ENCODE measurements at places on chromosomes 6 and 20.

DNA sequence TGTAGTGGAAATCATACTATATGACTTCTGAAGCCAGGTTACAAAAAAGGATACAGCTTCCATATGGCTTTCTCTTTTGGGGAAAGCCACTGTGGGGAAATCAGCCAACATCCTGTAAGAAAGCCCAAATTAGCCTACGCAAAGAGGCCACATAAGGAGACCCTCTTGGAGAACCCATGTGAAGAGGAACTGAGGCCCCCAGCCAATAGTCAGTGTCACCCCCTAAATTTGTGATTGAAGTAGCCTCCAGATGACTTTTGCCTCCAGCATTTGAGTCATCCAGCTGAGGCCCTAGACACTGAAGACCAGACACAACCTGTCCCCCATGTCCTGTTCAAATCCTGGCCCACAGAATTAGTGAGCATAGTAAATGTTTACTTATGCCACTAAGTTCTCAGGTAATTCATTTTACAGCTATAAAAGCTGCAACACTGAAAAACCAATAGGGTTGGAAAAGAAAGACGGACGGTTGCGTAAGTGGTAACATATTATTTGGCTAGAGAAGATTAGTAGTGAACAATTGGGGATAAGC is 60.4 kb downstream of the HMGCLL1 start:
- no peak for DNase-seq

DNA sequence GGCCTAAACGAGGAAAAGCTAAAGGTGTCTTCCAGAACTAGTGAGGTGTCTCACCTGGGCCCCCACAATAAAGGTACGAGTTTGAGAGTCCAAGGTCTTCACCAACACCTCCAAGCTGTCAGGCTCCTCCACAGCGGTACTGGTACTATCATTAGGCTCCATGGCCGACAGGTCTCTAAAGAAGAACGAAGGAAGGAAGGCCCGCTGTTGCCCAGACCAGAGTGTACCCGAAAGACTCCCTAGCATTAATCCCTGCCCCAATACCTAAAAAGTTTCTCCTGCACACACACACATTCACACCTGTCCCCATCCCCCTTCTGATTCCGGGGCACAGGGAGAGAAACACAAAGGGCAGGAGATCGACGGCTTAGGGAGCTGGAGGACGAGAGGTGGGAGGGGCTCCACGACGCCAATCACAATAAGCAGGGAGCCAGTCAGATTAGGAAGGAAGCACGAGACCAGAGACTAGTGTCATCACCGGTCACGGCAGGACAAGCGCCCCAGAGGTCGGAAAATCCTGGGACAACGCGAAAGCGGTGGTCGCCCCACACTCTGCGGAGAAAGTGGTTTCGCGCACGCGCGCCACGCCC is 764 bp downstream of the BAG6 start:
- DNase-seq, result no peak

- no peak for DNase-seq
Measured at GRCh38 chr6:160065200-160065599, 56.4 kb upstream of the SLC22A1 start.

DNA sequence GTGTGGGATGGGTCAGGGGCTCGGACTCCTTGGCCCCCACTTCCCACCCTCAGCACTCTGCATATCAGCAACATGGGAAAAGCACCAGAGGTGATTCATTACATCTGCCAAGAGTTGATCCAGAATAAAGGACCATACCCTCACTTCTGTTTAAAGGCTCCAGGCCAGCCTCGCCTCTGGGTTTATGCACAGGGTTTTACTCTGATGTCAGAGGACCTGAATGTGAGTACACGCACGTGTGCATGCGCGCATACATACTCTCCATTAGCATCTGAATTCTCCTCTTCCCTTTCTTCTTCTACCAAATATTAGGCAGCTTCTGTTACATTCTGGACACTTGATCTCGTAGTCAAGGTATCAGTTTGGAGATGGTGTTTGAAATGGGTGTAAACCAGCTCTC is 114.7 kb upstream of the SPTLC3 start:
- no peak for DNase-seq

DNA sequence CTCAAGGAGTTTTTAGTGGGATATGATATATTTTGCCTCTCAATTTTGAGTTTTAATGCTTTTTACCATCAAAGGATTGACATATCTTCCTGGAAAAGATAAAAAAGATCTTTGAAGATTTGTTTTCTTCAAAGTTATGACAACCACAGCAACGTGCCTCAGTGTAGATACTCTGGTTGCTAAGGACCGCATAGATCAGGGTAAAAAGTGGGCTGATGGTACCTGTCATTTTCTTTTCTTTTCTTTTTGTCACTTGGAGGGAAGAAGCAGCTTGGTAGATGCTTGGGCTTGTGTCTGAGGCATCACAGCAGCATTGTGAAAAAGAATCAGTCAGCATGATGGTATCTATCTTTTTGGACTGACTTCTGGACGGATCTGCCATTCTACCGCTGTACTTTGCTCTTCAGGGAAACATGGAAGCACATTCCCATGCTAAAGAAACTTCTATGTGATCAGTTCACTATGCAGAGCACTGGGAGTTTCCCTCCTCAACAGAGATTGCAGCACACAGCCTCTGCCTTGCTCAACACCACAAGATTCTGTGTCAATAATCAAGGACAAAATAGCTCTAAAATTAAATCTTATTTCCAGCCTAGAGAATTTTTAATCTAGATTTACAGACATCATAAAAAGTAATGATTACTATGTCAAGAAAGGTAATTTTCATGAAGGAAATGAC is 54.8 kb upstream of the SGK1 start:
- no peak for DNase-seq

DNA sequence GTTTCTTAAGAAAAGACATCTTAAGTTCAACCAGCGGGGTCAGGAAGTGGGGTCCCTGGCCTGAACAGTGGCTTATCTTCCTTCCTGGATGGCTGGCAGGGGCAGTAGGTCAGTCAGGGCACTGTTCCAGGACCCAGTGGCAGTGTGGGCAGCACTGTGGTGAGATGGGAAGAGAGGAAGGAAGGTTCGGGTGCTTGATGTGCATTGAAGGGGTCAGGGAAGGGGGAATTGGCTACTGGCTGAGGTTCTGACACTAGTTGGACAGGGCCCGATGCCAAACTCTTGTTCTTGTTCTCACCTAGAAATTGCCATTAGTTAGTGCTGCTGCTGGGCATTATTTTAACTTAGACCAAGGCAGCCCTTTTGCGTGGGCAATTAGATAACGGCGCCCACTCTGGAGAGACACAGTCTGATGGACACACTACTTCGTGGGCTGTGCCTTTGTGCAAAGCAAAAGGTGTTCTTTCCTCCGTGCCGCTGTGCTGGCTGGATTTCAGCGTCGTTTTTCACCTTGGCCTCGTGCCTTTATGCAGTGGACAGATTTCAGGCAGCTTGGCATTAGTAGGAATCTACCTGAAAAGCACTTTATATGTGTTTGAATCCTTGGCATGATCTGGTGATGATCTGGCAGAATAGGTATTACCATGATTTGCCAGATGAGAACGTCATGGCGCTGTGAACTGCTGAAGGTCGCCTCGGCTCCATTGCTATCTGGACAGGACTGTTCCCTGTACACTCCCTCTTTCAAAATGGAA is 30.3 kb downstream of the UTRN start:
- DNase-seq, result no peak

- DNase-seq, result no peak
Measured at GRCh38 chr6:161116554-161116953, 125.0 kb downstream of the MAP3K4 start.

- no peak for DNase-seq
Measured at GRCh38 chr6:22913612-22914011, 344.2 kb downstream of the HDGFL1 start.

GRCh38 chr6:31383149-31383548 is 20.2 kb upstream of the MICA start:
- no peak for DNase-seq

DNA sequence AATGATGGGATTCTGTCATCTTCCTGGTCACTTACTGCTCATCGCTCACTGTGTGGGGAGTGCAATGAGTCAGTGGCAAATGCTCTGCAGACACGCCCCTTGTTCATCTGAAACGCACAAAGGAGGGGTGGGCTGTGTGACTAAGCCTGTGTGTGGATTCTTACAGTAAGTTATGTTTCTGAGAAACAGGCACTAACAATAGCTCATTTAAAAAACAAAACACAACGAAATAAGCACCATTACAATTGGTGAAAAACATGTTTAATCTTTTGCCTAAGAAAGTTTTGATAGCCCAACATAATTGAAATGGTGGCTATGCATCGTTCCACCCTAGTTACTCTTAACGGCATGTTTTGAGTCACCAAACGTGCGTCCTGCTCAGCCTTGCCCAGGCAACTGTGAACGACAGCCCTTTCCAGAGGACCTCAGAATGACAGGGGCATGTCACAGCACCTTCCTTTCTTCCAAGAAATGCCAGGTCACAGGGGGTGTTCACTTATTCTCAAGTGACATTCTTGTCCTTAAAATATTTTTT is 118.4 kb upstream of the SGK1 start:
- DNase-seq, result peak; percentile 10

DNA sequence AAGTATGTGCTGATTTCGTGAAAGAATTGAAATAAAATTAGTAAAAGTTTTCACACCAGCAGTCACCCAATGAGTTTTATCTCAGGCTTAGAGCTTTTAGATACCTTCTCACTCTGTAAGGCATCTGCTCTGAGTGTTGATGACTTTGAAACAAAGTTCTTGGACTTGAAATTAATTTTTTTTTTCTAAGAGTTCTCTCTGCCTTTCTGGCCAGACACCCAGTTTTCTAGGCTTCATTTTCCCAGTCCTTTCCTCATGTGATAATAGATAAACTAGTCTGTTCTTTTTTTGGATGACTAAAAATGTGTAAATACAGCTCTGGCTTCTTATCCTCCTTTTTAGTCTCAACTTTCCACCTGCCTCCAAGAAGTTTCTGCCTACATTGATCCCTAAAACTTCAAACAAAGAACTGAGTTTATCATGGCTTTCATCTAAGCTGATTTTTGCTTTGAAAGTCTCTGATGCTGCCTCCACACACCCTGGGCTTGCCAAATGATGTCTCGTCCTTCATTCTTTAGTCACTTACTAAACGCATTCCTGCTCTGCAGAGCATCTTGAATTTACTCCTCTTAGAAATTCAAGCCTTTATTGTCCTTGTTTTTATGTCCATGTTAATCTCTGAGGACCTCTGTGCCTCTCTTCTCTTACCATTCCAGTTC is 32.7 kb downstream of the SLX4IP start:
- DNase-seq, result no peak

- DNase-seq, result no peak
Measured at GRCh38 chr6:89941031-89941762, 46.9 kb downstream of the GJA10 start.

GRCh38 chr20:63898882-63899558 is 4.1 kb downstream of the DNAJC5 start:
- DNase-seq, result no peak

DNA sequence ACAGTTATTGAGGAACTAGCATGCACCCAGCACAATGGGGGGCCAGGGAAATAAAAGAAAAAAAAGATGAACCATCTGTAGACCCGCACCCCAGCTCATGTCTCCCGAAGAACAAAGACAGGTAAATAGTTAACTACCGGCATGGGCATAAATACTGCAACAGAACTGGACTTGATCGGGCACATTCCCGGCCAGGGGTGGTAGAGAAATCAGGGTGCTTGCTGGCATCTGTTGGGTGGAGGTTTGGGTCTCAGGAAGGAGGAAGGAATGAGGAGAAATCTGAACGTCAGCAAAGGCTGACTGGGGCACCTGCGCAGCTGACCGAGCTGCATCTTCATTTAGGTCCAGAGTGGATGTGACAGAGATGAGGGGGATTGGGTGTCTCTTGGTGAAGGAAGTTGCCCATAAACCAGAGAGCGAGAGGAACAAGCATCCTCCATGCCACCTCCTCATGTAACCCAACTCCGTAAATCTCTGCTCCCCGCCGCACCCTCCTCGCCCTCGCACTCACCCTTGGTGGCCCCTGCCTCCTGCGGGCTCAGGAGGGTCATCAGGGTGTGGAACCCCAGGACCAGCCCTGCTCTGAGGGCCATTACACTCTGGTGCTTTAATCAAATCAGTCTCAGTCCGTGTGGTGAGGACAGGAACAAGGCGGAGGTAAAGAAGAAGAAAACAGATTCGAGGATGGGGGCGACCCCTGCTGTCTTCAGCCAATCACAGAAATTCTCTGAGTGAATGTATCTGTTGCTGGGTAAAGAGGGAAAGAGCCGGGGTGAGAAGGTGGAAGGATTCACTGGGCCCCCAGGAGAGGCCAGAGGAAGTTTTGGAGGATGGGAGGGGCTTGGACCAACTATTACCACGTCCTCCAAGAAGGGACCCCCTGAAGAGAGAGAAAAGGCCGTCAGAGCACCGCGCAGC is at the start of gene HLA-DOA:
HLA-DOA (minus strand) TSS at position 648 of the 918 bp plus-strand sequence.
- DNase-seq, result peak; percentile 41

GRCh38 chr6:12060780-12061609 is 48.9 kb downstream of the HIVEP1 start:
- DNase-seq, result peak; percentile 89

DNA sequence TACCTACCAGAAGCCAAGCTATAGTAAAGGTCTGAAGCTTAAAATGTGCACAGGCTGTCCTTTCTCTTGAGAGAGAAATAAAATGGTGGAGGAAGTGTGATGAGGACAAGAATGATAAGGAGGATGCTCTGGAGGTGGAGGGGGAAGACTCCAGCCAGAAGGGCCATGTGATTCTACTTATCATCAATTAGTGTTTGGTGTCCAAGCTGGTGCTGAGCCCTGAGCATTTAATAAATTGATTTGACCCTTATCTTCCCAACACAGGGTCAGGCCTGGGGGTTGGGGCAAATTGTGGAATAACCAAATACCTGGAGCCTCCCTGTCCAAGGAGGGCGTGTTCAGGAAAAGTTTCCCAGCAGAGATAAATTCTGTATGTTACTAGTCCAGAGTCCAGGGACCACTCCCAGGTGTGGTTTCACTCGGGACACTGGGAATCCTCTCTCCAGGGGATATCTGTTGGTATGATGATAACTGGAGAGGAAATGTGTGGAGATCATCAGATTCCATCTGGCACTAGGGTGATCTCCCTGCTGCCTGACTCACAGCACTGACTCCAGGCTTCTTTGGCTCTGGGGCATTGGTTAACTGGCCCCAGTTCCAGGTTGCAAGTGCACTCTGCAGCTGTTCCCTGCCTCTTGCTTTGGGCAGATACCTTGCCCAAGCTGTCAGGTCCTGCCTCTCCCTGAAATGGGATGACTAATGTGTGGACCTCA is 3.8 kb upstream of the MYBL2 start:
- no peak for DNase-seq

GRCh38 chr6:14134211-14134910 is 16.8 kb downstream of the CD83 start:
- no peak for DNase-seq

- peak; percentile 79 for DNase-seq
Measured at GRCh38 chr6:36094753-36095496, 35.4 kb upstream of the MAPK13 start.

DNA sequence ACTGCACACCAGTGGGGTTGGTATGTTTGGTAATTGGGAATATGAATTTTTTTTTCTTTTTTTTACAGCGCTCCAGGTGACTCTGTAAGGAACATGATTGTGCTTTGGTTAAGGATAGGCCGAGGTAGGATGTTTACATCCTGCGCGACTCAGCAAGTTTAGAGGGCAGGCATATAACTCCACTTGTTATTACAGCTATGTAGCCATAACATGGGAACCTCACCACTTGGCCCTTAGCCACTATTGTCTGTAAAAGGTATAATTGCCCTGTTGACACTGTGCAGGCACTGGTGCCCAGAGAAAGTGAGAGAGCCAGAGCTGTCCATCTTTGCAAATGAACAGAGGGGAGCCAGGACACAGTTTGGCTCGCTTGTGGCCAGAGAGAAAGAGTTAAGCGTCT is 172.9 kb downstream of the MCHR2 start:
- DNase-seq, result no peak
